ENCODE measurements at places on chromosomes 5 and 9.

- DNase-seq: no peak
Observed at GRCh38 chr5:138938526-138938925, 63.4 kb upstream of the LRRTM2 start.

DNA sequence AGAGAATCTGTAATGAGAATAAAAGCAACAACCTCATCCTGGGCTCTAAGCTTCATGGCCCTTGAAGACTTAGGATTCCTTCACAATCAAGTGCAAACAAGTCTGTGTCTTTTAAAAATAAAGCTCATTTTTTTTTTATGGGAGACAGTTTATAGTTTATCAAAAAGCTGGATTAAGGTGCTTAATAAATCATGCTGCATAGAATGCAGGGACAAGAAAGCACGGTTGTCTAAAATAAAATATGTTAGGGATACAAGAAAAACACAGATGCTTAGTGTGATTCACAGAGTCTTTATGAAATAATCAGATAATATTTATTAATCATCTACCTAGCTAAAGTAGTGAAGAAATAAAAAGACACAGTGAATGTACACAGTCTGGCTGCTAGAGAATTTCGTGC lies 2045.9 kb upstream of the WWC1 start:
- DNase-seq: no peak

DNA sequence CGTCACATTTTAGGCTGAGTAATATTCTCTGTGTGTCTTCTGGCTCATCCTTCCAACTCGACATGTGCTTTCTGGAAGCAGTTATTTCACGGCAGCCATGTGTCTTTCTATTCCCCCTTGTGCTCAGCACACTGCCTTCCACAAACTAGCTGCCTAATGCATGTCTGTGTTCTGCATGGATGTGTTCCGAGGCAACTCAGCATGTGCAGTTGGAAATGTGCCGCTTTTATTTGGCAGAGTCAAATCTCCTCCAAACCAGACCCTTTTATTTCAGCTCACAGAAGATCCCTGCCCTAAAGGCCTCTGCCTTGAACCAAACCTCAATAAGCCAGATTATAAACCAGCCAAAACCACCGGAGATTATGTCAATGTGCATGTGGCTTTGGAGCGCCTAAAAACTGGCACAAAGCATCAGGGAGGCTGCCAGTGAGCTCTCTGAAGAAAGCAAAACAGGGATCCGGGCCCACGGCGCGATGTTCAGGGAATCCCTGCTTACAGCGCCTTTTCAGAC lies 360.2 kb downstream of the DEPDC1B start:
- no peak for DNase-seq

GRCh38 chr5:133154274-133155075 lies 102.7 kb downstream of the HSPA4 start:
- no peak for DNase-seq

DNA sequence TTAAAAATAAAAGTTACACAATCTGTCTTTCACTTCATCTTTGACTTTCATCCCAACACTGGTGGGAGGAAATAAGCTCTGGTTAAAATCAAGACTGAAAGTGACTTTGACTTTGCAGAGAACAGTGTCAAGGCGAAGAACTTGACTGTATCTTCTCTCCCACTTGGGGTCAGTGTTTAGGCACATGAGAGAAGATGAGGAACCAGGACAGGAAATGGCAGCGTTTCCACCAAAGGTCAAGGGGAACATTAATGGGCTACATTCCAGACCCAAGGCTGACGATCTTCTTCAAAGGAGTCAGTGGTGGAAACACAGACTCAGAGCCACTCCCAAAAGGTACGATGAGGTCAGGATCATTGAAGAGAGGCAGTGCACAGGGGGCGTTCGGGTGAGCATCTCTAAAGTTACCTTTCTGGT lies 409.5 kb downstream of the ARHGEF28 start:
- no peak for DNase-seq

DNA sequence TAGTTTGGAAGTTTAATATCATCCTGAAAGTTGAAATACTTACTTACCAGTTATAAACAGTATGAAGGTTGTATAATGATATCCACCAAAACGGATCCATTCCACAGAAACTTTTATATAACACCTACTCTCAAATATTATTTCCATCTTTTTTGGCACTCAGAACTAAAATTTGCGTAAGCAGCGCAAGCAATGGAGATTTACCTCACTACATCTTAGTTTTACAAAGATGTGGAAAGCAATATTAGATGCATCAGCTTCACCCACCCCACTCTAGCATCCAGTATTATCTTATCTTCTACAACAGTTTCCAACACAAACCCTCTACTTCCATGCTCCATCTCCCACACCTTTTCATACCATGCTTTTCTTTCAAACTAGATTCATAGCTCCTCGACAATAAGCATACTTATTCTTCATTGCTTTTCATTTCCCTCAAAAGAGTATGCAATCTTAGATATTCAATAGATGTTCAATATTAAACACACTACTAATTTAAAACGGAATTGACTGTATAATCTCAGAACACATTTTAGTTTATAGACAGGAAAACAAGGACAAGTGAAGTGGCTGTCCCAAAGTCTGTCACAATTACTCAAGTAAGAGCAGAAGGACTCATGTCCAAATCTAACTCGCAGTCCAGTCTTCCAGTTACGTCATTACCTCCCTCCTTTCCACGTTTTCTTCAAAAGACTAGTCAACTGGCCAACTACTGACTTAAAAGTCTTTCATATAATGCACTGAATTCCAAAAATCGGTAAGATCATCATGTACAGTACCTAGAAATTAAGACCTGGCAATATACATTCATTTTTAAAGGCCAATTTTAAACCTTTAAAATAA lies 2.2 kb downstream of the PPP2CA start:
- no peak for DNase-seq

DNA sequence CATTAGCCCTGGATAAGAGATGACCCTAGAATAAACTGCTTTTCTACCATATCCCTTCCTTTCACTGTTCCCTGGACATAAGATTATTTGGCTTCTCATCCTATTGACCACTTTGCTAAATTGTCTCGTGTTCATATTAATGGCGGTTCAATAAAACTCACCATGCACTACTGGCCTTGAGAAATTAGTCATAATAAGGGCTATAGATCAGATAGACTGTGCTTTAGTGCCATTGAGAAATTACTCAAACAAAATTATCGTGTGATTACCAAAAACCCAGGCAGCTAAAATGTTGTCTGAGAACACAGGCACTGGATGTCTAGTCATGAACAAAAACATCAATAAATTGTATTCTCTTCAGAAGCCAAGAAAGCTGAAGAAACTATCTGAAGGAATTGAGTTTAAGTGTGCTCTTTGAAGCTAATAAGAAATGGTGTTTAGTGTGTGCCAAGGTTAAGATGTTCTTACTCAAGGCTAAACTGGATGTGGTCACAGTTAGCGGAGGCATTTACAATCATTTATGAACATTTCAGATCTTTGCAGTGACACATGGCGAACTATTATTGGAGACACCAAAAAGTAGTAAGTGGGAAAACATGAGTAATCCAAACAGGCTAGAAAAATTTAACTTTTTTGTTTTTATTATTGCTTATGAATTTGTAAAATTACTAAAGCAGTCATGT lies 460.4 kb upstream of the RORB start:
- no peak for DNase-seq

GRCh38 chr5:33509036-33509435 lies 68.3 kb downstream of the TARS1 start:
- DNase-seq: no peak

DNA sequence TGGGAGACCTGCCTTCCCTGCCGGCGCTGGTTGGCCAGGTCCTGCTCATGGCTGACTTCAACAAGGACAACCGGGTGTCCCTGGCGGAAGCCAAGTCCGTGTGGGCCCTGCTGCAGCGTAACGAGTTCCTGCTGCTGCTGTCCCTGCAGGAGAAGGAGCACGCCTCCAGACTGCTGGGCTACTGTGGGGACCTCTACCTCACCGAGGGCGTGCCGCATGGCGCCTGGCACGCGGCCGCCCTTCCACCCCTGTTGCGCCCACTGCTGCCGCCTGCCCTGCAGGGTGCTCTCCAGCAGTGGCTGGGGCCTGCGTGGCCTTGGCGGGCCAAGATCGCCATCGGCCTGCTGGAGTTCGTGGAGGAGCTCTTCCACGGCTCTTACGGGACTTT lies 10.6 kb downstream of the DIPK1B start:
- DNase-seq: no peak

GRCh38 chr5:115815693-115816225 lies 700 bp downstream of the CDO1 start:
- DNase-seq: no peak

- no peak for DNase-seq
Observed at GRCh38 chr5:121304838-121305237, 546.8 kb upstream of the FTMT start.

DNA sequence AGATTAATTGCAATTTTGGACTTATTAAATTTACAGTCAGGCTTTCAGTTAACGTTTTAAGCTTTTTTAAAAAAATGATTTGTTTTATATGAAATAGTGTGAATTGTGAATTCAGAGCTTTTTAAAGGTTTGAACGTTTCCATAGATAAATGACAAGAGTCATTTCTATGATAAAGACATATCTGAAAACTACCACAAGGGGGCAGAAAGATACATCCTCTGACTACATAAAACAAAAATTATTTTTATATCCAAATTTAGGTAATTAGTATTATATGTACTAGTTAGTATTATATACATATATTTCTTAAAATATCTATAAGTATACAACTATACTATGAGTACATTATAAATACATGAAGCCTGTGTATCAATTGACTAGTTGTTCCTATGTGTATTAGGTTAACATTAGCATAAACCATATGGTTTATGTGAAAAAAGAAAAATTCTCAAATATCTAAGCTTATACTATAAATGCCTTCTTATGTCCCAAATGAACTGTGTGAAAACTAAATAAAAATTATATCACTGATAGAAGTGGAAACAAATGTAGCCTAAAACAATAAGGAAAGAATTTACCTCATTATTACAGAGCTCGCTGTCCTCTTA lies 155.2 kb downstream of the MEF2C start:
- DNase-seq: no peak

GRCh38 chr5:172274951-172275753 lies 8.4 kb downstream of the UBTD2 start:
- DNase-seq: peak; percentile 40

DNA sequence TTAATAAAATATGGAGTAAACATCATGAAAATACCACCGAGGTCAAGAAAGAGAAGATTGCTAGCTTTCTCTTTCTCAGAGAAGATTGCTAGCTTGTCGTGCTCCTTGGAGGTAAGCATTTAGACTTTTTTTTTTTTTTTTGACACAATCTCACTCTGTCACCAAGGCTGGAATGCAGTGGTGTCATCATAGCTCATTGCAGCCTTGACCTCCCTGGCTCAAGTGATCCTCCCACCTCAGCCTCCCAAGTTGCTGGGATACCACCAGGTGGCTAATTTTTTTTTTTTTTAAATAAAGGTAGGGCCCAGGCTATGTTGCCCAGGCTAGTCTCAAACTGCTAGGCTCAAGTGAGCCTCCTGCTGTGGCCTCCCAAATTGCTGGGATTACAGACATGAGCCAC lies 26.3 kb upstream of the CPLANE1 start:
- DNase-seq: no peak

DNA sequence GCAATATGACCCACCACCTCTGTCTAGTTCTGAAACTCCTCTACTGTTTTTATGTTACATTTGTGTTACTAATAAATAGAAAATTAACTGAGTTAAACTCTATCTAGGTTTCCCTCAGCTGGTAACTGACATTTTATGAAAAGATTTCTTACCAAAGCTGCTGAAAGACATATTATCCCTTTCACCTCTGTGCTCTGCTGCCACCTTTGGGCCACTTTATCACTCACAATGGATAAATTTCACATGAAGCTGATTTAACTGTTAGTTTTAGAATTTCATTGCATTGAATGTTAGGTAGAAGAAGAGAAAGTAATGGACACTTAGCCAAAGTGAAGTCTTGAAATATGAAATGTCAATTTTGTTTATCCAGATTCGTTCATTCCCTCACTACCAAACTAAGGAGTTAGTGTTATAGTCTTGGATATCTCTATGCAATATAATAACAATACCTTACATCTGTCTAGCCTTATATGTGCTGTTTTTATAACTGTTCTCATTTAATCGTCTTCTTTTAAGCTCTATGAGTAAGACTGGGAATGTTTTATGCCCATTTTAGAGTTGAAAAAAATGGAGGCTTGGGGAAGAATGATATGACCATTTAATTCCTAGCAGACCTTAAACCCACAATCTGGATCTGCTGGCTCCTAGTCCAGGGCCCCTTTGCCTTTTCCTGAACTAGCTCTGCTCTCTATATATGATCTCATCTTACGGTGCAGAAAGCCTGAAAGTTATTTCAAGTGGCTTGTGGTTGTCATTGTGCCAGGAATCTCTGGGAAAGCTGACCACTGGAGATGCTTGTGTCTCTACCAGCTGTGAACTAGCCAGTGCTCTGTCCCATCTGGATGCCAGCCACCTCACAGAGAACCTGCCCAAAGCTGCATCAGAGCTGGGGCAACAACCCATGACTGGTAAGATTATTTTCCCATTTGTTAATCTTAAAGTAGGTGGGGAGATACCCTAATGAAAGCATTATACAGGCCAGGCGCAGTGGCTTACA lies 97.1 kb downstream of the GOLPH3 start:
- peak; percentile 26 for DNase-seq

GRCh38 chr5:94623011-94623410 lies 4.5 kb downstream of the SLF1 start:
- DNase-seq: no peak

DNA sequence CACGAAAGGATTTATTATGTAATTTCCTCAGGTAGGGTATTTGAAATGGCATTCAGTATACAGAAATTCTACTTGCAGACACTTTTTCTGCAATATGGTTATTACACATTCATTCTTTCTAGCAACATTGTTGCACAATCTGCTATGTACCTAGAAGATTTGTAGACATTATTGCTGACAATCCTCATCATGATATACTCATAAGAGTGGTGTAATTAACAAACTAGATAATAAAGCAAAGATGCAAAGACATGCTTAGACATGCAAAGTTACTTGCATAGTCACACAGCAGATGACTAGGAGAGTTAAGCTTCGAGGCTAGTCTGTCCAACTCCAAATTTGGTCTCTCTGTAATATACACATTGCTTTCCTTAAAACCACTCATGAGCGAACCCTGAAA lies 317.1 kb downstream of the ASTN2 start:
- no peak for DNase-seq

DNA sequence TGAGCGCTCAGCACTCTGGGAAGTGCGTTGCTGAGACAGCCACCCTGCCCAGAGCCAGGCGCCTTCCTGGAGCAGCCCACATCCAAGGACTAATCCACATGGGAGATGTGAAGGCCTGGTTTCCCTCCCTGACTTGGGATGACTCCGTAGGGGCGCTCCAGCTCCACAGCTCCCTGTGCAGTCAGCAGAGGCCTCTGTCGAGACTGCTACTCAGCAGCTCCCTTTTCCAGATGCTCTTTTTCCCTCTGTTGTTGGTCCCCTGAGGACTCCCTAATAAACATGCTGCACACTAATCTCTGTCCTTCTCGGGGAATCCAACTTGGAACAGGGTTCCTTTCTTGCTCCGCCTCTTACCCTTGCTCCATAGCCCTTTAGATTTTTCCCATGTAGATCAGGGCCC lies 237.3 kb downstream of the ZSWIM6 start:
- no peak for DNase-seq

GRCh38 chr5:59428391-59428790 lies 465.1 kb downstream of the PDE4D start:
- no peak for DNase-seq

DNA sequence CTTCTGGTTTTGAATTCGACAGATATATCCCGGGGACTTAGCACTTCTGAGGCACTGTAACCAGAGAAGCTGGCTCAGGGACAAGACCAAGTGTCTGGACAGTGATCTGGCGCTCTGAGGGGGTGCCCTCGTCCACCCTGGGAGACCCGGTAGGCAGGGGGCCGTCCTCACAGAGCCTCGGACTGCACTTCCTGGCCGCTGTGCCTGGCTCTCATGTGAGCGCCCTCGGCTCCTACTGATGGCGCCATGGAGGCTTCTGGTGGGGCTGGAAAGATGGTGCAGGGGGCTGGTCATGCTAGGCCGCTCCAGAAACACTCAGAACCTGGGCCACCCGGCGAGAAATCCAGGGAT lies 18.8 kb upstream of the SLC6A3 start:
- DNase-seq: no peak

Data from CD4-positive, alpha-beta T cell treated with Interleukin-6 at 100 ng/mL for 8 hours (primary cell).